ENCODE measurements at places on chromosomes 13 and 19.

DNA sequence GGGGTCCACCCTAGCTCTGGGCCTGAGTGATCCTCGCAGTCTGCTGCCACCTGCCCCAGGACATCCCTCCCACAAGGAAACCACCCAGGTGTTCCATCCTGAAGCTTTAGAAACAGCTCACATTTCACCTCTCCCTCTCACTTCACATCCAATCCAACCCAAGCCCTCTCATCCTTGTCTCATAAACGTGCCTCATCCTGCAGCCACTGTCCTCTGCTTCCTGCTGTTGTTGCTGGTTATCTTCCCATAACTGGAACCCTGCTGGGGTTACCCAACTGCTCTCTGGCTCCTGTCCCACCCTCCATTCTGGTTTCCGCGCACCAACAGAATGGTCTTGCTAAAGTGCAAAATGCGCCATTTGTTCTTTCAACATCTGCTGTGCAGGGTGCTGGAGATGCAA lies 59.7 kb upstream of the MTIF3 start:
- no peak for DNase-seq

GRCh38 chr13:24271601-24272451 lies 37.6 kb upstream of the C1QTNF9 start:
- DNase-seq, result no peak

GRCh38 chr13:20428666-20429644 lies 96.7 kb downstream of the CRYL1 start:
- DNase-seq, result no peak

GRCh38 chr19:50181121-50181520 lies 18.0 kb upstream of the IZUMO2 start:
- peak; percentile 41 for DNase-seq

DNA sequence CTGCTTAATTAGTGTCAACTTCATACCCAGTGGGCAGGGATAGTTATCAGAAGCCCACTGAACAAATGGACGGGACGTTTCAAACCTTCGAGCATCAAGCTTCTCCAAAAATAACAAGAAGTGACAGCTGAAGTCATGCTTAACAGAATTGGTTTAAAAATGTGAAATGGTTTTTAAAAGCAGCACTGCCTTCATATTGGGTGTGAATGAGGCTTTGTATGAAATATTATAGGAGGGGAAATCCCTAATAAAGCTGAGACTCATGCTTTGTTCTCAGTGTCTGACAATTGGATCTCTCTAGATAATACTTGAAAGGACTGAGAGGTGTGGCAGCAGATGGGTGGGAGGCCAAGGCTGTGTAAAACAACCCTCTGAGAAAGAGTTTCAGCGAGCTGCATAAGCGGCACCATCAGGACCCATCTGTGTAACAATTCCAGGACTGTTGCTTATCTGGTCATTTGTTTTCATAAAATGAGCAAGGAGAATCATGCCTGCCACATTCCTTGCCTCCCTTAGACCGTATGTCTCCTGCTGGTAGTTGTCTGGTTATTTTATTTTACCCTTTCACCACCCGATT lies 667.7 kb downstream of the DIAPH3 start:
- DNase-seq, result no peak

DNA sequence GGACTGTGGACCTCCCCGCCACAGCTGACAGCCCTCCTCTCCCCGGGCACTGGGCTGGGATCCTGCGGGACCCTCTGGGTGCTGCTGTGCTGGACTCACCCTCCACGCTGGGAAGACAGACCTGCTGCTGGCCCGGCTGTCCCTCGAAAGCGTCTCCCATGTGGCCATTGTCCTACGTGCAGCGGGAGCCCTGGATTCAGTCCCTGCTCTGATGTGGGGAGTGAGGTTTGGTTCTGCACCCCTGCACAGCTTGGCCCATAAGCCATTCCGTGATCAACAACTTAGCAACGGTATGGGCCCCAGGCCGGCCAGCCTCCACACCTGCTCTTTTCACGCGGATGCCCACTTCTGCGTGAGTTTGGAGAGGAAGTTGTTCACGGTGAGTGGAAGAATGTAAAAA lies 195.2 kb downstream of the TEX29 start:
- no peak for DNase-seq

- no peak for DNase-seq
Observed at GRCh38 chr13:74061926-74062595, 72.1 kb downstream of the KLF12 start.

DNA sequence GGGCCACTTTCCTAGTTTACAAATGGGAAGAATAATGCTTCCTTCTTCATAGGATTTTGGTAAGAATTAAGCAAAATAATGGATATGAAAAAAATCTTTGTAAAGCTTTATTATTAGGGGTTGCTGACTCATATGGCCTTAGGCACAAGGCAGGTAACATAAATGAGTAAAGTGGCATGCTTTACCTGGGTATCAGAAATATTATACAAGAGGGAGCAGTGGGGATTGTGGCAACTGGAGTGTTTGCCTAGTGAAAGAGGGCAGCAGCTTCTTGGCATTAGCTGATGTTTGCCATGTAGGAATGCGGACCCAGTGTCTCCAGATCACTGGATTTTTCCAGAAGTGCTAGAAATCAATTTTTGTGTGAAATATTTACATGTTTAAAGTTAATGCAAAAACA lies 19.5 kb downstream of the WDFY2 start:
- no peak for DNase-seq

DNA sequence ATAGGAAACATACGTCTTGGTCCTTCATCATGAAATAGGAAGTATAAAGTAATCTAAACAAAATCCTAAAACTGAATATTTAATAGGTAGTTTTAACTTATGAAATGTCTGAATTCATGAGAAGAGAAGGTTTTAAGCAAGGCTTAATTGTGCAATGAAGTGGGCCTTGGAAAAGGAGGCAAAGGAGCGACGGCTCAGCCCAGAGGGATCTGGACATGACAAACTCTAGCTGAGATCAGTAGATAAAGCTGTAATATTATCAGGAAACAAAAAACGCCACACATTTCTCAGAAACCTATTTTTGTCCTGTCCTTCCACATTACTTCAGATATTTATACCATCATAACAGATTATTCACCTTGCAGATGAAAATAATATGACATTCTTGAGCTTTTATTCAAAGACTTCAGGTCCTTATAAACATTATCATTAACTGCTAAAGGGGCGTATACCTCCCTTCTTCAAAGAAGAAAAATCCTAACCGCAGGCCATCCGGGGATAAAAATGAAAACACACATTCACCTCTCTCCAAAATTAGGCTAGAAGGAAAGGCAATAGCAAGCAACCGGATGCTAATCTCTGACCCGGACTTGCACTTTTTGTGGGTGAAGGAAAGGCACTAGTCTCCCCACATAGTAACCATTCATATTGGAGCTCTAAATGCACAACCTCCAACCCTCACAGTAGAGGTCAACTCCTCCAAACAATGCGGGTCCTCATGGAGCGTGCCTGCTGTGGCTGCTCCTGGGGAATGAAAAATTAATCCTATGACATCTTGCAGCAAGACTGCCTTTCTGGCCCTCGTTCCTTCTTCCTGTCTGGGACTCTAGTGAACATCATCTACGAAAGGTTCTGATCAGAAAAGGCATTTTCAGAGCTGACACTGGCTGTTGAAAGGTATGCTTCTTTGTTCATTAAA lies 108.8 kb downstream of the TBC1D4 start:
- no peak for DNase-seq

- DNase-seq, result no peak
Observed at GRCh38 chr19:34575206-34575605, 93.6 kb downstream of the WTIP start.

GRCh38 chr19:53365899-53366493 lies 491 bp downstream of the ZNF525 start:
- DNase-seq, result peak; percentile 59

- no peak for DNase-seq
Observed at GRCh38 chr13:72113076-72113475, 246.1 kb upstream of the DACH1 start.

DNA sequence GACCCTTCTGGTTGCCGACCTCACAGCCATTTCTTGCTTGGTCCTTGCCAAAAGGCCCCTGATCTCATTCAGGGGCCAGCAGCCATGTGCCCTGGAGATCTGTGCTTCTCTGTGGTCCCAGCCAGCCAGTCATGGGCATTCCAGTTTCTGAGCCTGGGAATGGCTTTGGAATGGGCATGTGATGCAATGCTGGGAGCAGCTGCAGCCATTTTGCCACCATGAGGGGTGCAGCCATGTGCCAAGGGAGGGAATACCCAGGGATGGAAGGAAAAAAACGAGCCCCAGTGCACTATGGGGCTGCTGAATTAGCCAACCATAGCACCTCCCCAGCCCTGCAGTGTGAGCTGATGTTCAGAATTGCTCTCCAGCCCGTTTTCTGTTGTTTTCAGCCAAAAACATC lies 26.3 kb downstream of the F2RL3 start:
- DNase-seq, result no peak

DNA sequence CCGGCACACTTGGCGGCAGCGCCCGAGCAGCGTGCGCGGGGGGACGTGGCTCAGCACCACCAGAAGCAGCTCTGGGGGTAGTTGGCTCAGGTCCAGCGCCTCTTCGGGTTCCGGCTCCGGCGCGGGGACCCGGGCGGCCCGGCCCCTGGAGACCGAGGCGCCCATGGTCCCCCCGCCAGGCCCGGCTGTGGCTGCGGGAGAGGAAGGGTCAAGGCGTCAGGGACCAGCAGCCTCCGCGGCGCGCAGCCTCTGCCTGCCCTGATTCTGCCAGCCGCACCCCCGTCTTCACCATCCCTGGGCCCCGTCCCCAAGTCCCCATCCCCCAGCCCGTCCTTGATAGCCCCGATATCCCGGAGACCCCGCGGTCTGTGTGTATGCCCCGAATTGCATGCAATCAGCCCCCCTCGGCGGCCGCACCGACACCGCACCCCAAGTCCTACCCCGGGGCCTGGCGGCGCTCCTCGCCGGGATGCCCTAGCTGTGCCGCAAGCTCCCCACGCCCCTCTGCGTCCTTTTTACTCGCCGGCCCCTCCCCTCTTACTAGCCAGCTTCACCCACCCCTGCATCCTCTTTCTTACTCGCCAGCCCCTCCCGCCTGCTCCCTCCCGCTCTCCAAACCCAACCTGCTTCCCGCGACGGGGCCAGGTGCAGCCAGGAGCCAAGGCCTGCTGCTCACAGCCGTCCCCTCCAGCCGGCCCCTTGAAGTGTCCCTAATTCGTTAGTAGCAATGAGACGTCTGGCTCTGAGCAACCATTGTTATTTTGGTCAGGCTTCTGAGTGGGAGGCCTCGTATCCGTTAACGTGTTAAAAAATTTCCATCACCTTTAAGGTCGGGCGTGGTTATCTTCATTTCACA lies at the start of gene FBXO27:
FBXO27 (minus strand) TSS at position 487 of the 856 bp plus-strand sequence; CDS start at position 165, 322 bp downstream.
- peak; percentile 9 for DNase-seq

DNA sequence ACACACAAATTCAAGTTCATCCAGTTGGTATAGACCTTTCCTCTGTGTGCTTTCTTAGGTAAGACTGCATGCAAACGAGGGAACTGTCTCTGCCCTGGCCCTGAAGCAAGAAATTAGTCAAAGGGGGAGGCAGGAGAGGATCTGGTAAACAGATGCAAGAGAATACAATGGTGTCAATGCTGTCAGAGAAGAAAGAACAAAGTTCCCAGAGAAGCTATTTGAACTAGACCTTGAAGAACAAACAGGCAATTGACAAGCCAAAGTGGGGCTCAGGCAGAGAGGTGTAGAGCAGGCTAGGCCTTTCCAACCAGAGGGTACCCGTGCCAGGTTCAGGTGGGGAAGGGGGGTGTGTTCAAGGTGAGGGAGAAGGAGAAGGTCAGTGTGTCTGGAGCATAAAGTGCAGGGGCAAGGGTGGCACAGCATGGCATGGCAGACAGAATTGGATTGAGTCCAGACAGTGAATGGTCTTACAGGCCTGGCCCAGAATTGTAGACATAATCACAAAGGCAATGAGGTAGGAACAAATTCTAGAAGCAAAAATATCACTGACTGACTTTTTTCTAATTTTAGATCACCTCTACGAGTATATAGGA lies 95.0 kb upstream of the STARD13 start:
- no peak for DNase-seq

DNA sequence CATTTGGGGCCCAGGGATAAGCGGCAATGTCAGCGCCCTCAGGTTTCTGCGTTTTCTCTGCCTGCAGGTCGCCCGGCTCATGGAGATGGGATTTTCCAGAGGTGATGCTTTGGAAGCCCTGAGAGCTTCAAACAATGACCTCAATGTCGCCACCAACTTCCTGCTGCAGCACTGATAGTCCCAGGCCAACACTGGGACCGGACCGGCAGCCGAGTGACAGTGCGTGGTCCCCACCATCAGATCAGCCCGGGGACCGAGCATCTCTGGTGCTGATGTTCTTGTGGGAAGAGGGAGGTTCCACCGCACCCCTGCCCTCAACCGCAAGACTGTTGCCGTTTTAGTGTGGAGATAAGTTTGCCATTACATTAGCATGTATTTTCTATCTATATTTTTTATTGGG lies 78.0 kb upstream of the GPR183 start:
- no peak for DNase-seq

DNA sequence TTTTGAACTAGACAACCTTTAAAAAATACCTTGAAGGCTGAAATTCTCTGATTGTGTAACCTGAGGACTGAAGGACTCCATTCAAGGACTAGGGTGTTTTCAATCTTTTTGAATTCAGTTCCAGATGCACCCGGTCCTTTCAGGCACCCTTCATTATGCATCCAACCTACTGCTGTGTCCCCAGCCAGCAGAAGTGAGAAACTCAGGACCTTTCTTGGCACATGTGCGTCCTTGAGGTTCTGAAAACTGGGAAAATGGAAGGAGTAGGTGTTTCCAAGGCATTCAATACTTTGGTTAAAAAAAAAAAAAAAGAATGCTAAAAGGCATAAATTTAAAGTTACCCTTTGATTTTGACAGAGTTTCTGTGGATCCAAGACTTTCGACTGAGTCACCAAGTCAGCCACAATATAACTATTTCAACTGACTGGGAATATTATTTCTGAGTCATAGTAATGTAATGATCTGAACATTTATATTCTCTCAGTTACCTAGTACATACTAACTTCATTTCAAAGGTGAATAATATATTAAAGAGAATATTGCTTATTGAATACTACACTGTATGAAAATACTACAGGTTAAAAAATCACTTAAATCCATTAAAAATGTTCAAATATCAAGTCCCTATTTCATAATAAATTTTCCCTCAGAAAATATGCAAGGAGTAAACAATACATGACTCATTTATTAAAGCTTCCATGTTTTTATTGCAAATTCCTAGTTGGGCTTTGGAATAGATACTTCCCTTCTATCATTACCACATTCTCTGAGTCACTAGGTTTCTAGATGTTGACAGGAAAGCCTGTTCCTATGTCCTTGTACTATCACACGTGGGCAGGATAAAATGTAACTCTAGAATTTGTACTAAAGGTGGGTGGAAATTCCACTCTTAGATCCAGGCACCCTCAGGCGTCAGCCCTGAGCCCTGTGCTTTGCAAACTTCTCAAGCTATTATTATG lies 2.4 kb upstream of the ITGBL1 start:
- no peak for DNase-seq

DNA sequence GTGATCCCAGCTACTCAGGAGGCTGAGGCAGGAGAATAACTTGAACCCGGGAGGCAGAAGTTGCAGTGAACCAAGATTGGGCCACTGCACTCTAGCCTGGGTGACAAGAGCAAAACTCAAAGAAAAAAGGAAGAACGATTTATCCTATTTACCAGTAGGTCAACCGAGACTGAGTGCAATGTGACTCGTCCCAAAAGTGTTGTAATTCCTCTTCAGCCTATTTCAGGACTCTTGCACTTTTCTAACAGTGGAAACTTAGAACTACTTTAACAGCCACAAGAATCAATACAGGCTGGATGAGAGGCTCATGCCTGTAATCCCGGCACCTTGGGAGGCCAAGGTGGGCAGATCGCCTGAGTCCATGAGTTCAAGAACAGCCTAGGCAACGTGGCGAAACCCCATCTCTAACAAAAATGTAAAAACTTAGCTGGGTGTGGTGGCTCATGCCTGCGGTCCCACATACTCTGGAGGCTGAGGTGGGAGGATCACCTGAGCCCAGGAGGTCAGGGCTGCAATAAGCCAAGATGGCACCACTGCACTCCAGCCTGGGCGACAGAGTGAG lies 4.3 kb upstream of the NR1H2 start:
- DNase-seq, result no peak

GRCh38 chr19:17966129-17966483 lies 801 bp upstream of the KCNN1 start:
- DNase-seq, result no peak

Data from NCI-H1105 treated with DMSO at 0.1 percent for 48 hours (cell line).